Neural crest cell (in vitro differentiated cells): ENCODE measurements at places on chromosomes 12 and 14. TPM values are rescaled to one million over a fixed set of nuclear protein-coding genes. Genes with fewer than 3 reads are reported as not detected.

GRCh38 chr14:98957211-98958047 lies 314.6 kb downstream of the BCL11B start:
- no peak for DNase-seq

DNA sequence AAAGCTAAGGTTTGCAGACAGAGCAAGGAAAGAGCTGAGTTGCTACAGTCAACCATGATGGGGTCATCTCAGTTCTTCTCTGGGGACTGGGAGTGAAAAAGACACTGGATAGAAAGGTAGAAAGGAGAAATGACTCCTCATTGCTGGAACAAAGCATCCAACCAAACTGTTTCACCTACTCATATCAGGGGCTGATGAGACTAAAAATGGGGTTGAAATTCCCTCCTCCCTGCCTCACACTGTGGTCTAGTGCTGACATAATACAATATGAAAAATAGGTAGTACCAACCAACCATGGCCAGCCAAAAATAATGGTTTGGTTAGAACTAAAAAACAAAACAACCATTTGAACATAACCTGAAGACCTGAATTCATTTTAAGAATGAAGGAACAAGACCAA lies 220.7 kb downstream of the DPF3 start:
- no peak for DNase-seq

The MRPS35 gene
- total RNA-seq: 35.4 and 36.7 TPM in 2 replicates

DNA sequence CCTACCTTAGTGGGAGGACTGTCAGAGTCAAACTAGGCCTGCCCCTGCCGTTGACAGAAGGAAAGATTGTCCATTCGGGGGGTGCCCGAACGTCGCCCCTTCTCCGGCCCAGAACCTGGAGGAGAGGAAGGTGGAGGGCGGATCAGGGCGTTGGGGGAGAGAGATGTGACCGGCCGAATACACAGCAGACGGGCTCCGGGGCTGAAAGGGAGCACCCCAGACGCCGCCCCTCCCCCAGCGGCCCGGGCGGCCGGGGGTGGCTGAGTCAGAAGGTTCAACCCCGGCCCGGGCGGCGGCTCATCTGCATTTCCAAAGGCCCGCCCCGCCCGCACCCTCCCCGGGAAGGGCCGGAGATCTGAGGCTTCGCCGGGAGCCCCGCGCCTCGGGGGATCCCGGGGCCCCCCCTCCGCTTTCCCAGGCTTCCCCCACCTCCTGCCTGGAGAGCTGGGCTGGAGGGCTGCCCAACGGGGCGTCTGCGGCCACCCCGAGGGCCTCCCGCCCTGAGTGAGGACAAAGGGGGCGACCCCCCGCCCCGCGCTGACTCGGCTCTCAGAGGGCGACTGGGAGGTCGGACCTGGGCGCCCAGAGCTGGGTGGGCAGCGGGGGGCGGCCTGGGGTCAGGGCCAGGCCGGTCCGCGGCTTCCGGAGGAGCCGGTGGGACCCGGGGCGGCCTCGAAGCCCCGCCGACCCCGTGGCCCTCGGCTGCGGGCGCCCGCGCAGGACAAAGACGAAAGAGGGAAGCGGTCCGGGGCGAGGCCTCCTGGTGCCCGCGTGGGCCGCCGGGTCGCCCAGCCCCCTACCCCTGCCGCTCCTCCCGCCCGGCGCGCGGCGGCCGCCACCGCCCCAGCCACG lies 3.7 kb upstream of the SETD1B start:
- DNase-seq: peak; percentile 68

DNA sequence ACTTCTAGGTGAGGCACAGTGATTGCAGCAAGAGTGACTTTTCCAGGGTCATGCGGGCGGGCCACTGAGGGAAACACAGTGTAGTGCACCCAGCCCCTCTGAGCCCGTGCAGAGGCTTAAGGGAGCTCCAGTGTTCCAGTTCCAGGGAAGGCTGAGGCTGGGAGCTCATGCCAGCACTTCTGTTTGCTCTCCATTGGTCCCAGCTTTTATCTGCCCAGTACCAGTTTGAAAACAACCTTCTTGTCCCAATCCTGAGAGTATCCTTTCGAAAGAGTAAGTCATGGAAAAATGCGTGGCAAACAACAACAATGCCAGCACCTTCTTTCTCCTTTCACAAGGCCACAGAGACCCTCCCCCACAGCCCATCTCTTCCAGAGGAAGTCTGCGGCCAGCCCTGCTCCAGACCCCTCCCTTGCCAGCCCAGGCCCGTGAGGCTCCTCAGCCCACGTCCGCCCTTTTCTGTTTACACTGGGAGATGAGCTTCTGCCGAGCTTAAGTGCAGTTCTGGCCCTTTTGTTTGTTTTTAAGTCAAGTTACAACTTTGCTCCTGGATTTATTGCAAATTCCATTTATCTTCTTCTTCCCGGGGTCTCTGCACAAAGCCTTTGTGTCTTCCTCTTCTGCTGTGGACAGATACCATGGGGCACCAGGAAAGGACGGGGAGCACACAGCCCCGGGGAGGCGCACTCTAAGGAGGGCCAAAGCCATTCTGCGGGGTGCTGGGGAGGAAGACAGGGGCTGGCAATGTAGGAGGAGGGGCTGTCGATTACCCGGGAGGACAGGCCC lies 185.6 kb downstream of the ZFP36L1 start:
- DNase-seq: no peak

DNA sequence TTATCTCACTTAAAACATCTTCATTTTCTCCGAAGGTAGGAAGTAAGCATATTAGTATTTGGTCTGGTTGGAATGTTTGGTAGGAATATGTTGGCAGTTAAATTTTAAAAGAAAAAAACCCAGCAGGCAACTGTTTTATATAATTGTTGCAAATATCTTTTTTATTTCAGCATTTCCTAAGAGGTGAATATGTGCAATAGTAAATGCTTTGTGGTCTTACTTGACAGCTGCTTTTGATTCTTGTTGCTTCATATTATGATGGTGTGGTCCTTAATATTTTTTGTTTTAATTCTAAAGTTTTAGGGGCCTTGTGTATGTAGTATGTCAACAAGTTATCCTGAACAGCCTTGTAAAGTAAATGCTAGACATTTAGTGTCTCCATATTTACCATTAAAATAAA lies 6.3 kb downstream of the TRAFD1 start:
- DNase-seq: no peak

- no peak for DNase-seq
Observed at GRCh38 chr12:118520214-118521035, 144.1 kb downstream of the SUDS3 start.

DNA sequence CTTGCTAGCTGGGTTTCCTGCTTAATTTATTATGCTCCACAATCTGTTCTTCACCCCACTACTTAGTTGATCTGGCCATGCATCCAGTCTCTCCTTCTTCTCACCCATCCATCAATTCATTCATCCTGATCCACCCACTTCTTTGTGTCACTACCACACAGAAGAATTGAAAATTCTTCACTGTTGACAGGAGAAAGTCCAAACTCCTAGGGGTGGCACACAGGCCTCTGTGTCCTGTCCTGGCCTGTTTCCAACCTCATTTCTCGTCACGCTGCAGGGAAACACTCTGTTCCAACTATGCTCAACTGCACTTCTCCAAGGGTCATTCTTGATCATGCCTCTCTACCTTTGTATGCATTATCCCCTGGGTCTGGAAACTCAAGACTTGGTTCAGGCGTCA lies 10.6 kb upstream of the KRT83 start:
- no peak for DNase-seq

GRCh38 chr12:95336387-95337067 lies 118.9 kb downstream of the VEZT start:
- peak; percentile 61 for DNase-seq

The MYH6 gene
- total RNA-seq: not detected in 2 replicates

GRCh38 chr12:47396902-47397663 lies 308.7 kb downstream of the RPAP3 start:
- no peak for DNase-seq

- no peak for DNase-seq
Observed at GRCh38 chr14:65361920-65362319, 50.6 kb upstream of the FUT8 start.

GRCh38 chr12:56724701-56724971 lies 463 bp downstream of the NACA start:
- DNase-seq: peak; percentile 12

- DNase-seq: no peak
Observed at GRCh38 chr12:124279846-124280360, 15.0 kb upstream of the RFLNA start.

- no peak for DNase-seq
Observed at GRCh38 chr12:29152223-29152868, 3.3 kb downstream of the FAR2 start.

The RERG gene
- total RNA-seq: 0.61 and 1.1 TPM in 2 replicates

- no peak for DNase-seq
Observed at GRCh38 chr14:93105362-93105761, 10.4 kb downstream of the ITPK1 start.

- no peak for DNase-seq
Observed at GRCh38 chr12:20868277-20868676, 57.8 kb downstream of the SLCO1B3 start.

The CD163L1 gene
- total RNA-seq: 1.2 and 1.6 TPM in 2 replicates

DNA sequence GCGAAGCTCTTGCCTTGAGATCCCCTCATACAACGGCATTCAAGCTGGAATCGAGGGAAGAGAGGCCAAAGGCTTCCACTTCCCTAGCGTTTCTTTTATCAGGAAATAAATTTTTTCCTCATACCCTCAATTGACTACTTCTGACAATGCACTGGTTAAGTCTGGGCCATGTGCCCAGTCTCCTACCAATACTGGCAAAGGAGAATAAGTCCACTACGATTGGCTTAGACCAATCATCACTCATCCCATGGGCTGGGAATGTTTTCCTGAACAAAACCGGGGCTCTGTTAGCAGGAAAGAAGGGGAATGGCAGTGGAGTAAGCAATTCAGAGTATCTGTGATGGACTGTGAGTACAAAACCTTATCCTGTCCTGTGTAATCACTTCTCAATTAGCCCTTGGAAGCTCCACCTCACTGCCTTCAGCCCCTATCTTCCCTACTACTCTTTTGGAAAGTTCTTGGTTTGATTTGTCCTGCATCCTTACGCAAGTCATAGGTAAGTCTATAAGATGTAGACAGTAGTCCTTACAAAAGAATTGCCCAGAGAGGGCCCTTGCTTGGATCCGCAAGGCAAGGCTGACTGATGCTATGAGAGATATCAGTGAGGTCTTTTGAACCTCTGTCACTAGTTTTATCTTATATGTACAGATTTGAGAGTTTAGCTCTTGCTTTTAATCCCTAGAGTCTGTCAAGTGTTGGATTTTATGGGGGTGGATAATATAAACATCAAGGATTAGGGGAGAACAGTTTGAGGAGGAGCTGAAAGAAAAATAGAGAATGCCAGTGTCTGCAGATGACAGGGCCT lies 36.3 kb upstream of the CDK17 start:
- no peak for DNase-seq

- no peak for DNase-seq
Observed at GRCh38 chr14:99252443-99252939, 19.5 kb downstream of the BCL11B start.

DNA sequence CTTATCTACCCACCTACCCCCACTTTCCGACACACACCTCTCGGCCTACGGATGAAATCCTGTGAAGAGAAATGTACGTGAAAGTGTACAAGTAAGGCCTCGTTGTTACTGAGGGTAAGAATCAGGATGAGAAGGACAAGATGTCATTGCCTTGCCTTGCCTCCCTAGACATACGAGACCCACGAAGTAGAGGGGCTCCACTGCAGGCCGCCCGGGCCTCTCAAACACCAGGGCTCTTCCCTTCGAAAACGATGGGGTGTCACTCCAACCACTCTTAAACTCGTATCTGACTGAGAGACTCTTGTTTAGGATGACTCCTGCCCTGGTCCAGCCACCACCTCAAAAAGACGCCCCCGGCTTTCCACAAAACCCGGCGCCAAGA lies 498 bp downstream of the RACGAP1 start:
- no peak for DNase-seq

The SIX4 gene
- total RNA-seq: 5.2 and 6.1 TPM in 2 replicates

The SOAT2 gene
- total RNA-seq: not detected in 2 replicates

The SLC2A14 gene
- 1.8 and 2.0 TPM in 2 replicates for total RNA-seq

The SLC5A8 gene
- not detected in 2 replicates for total RNA-seq

The SLC8A3 gene
- 1.2 TPM in 2 replicates for total RNA-seq

GRCh38 chr12:49689237-49689636 lies 18.0 kb downstream of the FMNL3 start:
- DNase-seq: no peak

- no peak for DNase-seq
Observed at GRCh38 chr12:5377997-5378592, 53.8 kb upstream of the NTF3 start.

DNA sequence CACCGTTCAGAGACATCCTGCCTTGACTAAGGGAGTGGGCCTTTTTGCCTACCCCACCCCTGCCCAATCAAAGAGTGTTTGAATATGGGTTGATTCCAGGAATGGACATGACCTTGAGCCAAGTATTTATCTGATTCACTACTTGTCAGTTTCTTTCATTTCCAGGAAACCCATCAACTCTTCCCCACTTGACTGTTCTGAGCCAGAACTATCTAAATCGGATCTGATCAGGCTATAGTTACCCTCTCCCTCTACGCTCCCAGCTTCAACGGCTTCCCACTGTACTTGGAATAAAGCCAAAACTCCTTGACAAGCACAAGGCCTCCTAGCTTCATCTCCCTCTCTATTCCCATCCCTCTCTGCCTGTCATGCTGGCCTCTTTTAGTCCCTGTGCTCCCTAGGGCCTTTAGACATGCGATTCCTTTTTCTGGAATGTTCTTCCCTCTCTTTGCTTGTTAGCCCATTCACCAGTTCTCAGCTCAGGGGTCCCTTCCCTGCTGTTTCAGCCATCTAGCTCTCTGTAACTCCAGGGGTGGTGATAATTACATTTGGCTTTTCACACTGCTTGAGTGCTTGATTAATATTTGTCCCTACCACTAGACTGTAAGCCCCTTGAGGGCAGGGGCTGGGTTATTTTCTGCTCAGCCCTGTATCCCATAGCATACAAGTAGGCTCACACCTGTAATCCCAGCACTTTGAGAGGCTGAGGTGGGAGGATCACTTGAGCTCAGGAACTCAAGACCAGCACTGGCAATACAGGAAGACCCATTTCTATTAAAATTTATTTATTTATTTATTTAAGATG lies 5.5 kb upstream of the ITPK1 start:
- no peak for DNase-seq

The TAS2R13 gene
- 1.0 and 1.1 TPM in 2 replicates for total RNA-seq

GRCh38 chr12:14260011-14260993 lies 105.2 kb upstream of the ATF7IP start:
- peak; percentile 78 for DNase-seq

- DNase-seq: no peak
Observed at GRCh38 chr12:57592551-57593165, 1.7 kb downstream of the PIP4K2C start.
